ENCODE measurements at places on chromosomes 3 and 15.
A peak's percentile ranks its signal among the peaks of the same experiment; 100 is the strongest.

- no peak for DNase-seq
Measured at GRCh38 chr3:16739541-16740105, 134.4 kb upstream of the DAZL start.

DNA sequence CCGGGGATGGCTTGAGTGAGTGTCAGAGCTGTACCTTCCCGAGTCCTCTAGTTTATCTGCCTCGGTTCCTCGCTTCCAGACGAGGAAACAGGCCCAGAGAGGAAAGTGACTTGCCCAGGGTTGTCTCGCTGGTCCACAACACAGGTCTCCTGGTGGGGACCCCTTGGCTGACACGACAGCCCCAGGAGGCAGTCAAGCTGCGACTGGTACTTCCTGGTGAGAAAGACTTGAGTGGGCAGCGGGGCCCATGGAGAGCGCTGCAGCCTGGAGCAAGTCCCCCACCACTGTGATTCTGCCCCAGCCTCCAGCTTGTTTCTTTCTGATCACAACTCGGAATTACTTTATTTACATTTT is 600 bp upstream of the CHRNA5 start:
- no peak for DNase-seq

DNA sequence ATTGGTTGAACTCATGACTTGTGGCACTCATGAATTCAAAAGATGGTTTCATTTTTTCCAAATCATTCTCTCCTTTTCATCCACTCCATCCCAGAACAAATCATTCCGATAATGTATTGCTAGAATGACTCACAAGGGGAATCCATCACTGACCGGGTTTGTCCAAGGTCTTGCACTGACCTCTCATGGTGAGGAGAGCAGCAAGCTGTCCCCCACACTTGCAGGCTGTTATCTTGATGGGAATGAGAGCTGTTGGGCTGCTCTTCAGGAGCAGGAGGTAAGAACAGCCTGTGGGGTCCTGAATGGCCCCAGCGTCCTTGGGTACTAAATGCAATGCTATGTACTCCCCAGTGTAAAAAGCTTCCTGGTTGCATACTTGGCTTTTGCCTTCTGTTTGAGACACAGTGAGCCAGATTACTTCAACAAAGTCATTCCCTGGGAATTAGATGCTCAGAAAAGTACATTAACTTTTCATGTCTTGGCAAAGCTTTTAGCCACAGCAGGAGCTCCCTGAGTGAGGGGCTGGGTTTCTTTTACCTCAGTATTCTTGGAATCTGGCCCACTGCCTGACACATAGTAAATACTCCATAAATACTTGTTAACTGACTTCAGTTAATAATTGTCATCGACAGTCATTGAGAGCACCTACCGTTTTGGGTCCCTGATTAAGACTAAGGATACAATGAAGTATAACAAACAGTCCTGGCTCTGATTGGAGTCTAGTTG is 24.1 kb downstream of the CCNL1 start:
- DNase-seq = no peak

GRCh38 chr15:68414591-68414990 is 17.4 kb downstream of the ITGA11 start:
- no peak for DNase-seq

DNA sequence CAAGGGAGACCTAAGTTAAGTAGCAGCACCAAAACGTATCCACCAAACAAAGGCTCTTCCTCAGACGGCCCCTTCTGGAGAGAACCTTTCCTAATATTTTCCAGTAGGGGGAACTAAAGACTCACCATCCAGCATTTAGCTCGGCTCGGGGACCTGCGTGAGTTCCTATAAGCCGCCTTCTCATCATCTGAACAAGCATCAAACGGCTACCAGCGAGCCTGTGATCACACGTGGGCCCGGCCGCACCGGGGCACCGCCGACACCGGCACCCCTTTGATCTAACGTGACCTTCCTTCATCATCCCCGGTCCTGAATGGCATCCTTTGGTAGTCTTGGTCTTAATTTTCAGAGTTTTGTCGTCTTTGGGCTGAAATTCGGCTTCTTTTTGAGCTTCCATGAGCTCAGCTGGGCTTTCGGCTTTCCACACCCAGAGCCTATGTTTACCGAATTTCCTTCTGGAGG is 1.4 kb upstream of the ROBO2 start:
- DNase-seq = peak; percentile 54

- no peak for DNase-seq
Measured at GRCh38 chr15:95302809-95303208, 1027.7 kb upstream of the NR2F2 start.

DNA sequence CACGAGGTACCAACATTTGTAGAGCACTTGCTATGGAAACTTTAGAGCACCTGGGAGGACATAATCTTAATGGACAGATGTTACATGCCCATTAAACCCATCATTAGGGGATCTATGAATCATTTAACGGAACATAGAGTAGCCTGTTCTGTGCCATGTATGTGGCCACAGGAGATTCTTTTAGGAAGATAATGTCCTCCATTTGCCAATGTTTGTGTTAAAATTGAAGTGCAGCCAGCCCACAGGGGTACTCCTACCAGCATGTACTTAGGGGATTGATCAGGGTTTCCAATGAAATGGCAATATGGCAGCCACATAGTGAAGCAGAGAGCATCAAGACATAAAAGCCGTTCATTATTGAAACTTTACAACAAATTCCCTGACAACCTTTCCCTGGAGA is 70.7 kb downstream of the TNIK start:
- no peak for DNase-seq

DNA sequence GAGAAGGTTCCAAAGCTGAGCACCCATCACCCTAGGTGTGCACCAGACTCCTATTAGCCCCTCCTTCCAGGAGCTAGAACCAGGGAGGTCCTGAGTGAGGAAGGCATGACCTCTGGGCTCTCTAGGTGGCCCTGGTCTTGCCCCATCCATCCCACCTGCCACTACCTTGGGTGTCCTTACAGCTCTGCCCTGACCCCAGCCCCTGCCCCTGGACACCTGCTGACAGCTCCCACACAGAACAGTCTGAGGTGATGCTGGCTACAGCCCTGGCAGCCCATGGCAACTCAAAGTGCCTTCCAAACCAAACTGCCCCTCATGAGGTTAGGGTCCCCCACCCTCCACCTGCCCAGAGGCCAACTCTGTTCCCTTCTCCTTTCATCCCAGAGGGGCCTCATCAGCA is 37.2 kb downstream of the GOLGA6A start:
- DNase-seq = no peak

DNA sequence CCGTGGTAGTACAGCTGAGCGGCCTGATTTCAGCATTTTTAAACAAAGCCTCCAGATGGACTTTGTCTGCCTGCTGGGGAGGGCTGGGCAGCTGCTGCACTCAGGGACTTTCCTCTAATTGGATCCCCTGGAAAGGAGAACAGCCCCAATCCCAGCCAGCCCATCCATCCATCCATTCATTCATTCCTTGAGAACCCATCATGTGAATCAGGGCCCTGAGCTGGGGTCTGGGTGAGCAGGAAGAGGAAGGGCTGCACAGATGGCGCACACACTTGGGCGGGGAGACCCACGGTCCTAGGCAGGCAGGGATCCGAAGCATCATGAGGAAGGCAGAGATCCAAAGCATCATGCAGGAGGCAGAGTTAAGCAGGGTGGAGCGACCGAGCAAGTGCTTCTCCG is 45.7 kb downstream of the TPRA1 start:
- DNase-seq = no peak

- DNase-seq = peak; percentile 85
Measured at GRCh38 chr3:160981217-160981938, 123.8 kb downstream of the B3GALNT1 start.

- peak; percentile 65 for DNase-seq
Measured at GRCh38 chr3:51371943-51372557, 13.0 kb upstream of the MANF start.

DNA sequence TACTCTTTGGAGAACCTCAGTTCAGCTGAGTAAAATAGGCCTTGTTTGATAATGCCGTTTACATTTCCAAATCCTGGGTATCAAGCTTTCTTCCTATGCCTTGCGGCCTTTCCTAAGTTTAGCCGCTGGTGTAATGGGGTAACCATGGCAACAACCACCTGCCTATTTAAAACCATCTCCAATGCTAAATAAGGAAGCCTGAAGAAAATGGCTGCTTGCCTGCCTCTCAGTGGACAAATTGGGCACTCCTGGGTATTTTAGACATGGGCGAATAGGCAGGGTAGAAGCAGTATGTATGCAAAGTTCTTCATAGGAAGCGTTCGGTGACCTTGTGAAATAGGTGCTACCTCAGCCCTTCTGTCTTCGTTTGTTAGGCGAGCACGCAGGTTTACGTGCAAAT is 122.7 kb downstream of the DGKG start:
- no peak for DNase-seq

DNA sequence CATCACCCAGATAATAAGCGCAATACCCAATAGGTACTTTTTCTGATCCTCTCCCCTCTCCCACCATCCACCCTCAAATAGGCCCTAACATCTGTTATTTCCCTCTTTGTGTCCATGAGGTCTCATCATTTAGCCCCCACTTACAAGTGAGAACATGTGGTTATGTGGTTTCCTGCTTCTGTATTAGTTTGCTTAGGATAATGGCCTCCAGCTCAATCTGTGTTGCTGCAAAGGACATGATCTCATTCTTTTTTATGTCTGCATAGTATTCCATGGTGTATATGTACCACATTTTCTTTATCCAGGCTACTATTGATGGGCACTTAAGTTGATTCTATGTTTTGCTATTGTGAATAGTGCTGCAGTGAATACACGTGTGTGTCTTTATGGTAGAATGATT is 165.4 kb downstream of the MBNL1 start:
- no peak for DNase-seq
